D721Med (cell line): ENCODE measurements at places on chromosomes 2 and 18.

DNA sequence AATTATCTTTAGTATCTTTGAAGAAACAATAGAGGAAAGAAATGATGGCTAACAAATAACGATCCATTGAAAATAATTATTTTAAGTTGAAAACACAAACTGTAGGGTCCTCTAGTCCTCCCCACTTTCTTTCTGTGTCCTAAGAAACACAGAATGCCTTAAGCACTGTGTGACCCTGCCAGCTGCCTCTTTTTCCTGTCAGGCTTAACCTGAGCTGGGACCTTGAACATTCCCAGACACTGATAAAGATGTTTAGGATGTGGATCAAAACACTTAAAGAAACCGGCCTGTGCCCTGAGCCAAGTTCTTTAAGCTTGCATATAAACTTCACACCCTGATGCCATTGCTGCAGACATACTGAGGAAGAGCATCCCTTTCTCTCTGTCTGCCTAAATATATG is 755.4 kb upstream of the VRK2 start:
- DNase-seq = no peak

- no peak for DNase-seq
These were observed 68.1 kb upstream of the CTAGE1 start for GRCh38 chr18:22485808-22486244.

DNA sequence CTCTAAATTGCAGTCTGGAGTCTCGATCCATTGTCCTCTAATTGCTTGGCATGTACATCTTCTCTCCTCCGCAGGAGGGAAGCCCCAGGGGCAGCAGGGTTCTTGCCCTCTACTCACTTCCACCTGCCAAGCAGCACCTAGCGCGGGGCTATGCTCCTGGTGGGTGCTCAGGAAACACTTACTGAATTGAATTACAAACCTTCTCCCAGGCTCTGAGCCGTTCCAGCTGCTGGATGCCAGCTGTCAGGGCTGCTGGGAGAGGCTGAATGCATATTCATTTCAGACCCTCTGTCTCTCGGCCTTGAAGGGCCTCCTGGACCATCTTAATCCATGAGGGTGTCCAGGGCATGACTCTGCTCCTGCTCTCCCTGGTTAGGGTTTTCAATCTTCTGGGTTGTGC is 94.0 kb downstream of the CELF4 start:
- DNase-seq = no peak

GRCh38 chr2:110729106-110729505 is 3.3 kb upstream of the ACOXL start:
- DNase-seq = no peak

DNA sequence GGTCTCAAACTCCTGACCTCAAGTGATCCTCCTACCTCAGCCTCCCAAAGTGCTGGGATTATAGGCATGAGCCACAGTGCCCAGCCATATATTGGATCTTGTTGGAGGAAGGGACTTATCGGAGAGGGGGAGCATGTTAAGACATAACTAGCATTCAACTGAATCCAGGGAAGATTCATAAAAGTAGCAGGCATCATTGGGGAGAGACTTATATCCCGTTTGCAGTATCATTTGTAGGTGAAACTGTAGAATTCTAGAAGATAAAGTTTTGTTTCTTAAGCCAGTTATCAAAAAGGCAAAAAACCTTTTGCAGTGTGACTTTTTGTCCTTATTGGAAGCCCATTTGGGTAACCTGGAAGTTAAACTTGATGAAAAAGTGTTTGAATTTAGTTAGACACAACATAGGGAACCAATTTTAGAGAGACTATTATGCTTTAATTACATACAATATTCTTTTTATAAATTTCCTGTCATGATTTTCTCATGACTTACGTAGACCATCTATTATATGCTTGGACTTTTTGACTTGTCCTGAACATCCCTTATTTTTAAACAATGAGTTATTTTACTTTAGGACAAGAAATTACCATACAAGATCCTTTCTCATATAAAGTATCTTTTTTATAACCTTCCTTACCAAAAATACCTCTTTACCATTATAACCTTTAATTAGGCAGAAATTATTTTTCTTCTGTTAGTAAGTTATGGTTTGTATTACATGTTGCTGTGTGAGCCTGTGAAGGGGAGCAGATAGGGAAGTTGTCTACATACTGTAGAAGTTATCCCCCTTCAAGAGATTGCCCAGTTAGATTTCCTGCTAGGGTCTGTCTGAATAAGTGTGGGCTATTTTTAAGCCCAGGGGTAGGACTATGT is 20.3 kb downstream of the RAB3GAP1 start:
- DNase-seq = no peak

DNA sequence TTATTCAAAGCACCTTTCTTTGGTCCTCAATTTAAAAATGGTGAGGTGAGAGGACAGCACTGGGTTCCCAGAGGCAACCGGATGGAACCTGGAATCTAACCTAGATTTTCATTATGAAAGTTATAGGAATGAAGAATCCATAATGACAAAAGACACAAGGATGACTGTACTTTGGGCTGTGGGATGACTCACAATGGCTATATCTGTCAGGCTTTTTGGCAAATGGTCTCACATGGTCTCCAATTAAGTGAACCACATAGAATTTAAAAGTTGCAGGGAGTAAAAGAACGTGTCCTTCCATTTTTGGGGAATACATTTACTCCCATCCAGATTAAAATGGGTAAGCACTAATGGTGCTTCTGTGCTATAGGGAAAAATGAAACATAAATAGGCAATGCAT is 31.8 kb upstream of the LYPD1 start:
- DNase-seq = no peak

- no peak for DNase-seq
These were observed 96.4 kb downstream of the ITGB1BP1 start for GRCh38 chr2:9326975-9327374.

GRCh38 chr18:22681908-22682307 is 251.2 kb upstream of the RBBP8 start:
- DNase-seq = no peak

GRCh38 chr2:85178980-85179411 is 45.8 kb downstream of the TCF7L1 start:
- no peak for DNase-seq

- DNase-seq = no peak
These were observed 439.2 kb downstream of the PARD3B start for GRCh38 chr2:204984518-204984917.

- no peak for DNase-seq
These were observed 321.3 kb upstream of the TFPI start for GRCh38 chr2:187875261-187876141.

GRCh38 chr2:233281553-233281952 is 26.1 kb upstream of the SAG start:
- no peak for DNase-seq

GRCh38 chr2:20411361-20411894 is 35.4 kb upstream of the RHOB start:
- no peak for DNase-seq

GRCh38 chr2:1563084-1563857 is 150.0 kb downstream of the TPO start:
- DNase-seq = no peak

DNA sequence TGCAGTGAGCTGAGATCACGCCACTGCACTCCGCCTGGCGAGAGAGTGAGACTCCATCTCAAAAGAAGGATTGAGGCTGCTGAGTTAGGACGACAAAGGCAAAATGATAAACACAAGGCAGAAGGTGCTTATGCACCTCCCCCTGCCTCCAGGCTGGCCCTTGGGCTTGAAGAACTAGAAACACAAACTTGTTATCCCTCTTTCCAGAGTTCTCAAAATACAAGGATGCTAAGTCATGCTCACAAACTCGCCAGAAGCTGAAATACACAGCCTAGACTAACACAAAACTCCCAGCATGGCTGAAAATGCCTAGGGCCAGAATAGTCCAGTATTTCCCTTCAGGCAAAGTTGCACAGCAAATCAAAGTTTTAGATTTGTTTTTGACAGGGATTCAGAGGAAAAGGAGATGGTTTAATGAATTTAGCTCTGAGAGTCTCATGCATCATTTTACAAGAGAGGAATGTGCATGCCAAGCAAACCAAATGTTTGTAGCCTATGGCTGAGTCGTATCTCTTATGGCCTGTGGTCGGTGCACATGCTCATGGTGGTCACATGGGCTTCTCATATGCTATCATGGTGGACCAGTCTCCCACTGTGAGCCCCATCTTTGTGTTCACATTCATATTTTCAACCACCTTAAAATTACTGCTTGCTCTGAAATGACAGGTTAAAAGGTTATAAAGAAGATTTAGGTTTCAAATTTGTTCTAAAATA is 16.2 kb upstream of the MREG start:
- DNase-seq = no peak

DNA sequence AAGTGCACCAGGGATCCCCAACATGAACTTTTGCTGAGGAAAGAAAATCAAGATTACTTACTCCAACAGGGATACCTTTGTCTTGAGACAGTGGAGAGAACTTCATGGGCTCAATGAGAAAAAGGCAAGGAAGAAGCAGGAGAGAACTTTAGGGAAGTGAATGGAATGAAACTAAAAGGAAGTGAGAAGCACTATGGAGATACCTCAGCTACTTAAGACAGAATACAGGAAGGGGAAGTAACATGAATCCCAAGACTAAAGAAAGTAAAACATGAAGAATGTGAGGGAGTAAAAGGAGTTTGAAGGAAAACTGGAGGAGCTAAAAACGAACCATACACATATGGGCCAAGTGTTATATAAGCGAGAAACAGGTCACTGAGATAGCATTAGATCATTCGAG is 32.4 kb upstream of the ACTR3 start:
- DNase-seq = no peak

DNA sequence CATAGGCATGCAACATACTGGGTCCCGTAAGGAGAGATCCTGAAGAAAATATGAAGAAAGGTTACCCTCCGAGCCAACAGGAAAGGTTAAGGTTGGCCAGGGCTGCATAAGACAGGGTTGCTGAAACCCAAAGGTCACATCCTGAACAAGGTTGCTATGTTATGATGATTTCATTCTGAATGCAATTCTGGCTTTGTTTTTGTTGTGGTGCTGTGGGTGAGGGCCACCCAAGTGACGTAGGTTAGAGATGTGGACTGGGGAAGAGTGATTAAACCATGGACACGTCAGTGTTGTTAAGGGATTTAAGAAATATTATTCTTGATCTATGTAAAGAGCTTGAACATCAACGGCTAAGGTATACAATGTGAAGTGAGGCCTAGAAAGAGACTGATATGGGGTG is 60.0 kb downstream of the ZEB2 start:
- no peak for DNase-seq

DNA sequence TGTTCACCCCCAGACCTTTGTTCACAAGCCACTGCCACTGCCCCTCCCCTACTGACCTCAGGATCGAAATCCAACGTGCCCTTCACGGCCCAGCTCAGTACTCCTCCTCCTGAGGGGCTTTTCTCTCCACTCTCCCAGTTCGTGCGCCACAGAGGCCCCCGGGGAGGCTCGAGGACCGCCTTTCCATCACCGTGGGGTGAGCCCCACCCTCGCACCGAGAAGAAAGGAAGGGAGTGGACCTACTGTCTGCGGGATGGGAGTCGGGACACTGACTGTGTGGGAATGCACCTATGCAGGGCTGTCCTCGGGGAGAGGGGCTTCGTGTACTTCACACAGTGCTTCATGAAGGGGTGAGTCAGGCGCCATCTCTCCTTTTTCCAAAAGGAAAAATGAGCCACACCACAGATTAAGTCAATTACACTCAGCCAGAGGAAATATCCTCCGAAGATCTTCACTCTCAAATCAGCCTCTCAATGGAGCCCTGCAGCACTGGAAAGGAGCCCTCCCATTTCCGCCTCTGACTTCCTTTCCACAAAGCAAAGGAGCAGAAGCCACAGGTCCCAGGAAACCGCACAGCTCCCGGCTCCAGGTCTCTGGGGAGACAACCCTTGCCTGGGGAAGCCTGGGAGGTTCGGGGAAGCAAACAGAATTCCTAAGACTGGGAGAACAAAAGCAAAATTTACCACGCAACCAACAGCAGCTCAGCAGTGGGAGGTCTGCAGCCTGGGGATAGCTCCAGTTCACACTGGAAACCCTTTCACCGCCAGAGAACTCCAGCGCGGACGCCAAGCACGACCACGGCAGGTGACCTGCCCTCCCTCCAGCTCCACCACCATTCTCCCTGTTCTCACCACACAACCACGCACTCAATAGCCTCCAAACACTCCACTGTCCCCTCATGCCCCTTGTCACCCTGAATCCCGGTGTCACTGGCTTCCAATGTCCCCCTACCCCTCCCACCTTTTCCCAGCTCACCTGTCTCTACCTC is 21.6 kb downstream of the ADCY3 start:
- DNase-seq = no peak

DNA sequence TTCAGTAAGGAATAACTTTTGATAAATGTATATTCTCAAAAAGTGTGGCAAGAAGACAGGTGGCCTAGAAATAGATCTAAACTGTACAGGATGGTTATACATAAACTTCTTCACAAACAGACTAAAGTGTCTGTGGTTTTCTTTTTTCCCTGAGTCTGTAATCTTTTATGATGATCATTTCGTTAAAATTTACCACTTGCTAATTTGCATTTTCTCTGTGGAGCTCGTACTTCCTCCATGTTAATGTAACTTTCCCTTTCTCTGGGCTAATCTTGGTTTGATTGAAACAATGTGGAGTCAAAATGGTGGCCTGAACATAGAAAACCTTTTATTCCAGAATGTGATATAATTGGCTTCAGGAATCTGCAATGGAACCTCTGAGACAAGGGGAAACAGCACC is 166.2 kb downstream of the FTCDNL1 start:
- no peak for DNase-seq

GRCh38 chr2:132468821-132469675 is 52.4 kb downstream of the GPR39 start:
- DNase-seq = no peak

DNA sequence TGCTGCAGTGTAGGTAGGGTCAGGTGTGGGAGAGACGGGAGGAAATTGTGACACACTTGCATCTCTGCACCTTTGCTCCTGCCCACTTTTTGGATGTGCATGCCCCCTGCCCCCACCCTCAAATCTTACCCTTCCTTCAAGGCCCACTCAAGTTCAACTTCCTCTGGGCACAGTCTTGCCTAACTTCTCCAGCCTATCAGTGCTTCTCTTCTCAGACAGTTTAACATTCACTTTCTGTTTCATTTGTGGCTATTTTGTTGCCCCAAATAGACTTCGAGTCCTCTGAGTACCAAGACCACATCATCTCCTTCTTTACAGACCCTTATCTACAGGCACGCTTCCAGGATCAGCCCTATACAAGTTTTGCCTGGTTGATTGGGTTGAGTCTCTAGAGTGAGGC is 2.7 kb downstream of the ST8SIA5 start:
- no peak for DNase-seq

DNA sequence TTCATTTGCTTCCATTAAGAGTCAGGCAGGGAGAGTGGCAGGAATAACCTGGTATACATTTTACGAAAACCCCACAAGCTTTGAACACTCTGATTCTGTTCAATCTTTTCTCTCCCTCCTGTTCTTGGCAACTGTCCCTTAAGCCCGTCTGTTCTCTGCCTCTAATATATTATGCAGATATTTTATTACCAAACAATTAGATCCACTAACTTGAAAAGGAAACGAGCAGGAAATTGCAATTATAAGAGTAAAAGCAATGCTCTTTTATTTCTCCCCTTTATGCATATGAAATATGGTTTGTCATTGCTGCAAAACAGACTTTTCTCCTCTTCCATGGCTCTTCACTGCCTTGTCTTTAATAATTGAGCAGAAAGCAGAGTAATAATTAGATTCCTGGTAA is 149.1 kb upstream of the CELF4 start:
- DNase-seq = no peak
